A172 (cell line): ENCODE measurements at places on chromosomes 16 and 17.

DNA sequence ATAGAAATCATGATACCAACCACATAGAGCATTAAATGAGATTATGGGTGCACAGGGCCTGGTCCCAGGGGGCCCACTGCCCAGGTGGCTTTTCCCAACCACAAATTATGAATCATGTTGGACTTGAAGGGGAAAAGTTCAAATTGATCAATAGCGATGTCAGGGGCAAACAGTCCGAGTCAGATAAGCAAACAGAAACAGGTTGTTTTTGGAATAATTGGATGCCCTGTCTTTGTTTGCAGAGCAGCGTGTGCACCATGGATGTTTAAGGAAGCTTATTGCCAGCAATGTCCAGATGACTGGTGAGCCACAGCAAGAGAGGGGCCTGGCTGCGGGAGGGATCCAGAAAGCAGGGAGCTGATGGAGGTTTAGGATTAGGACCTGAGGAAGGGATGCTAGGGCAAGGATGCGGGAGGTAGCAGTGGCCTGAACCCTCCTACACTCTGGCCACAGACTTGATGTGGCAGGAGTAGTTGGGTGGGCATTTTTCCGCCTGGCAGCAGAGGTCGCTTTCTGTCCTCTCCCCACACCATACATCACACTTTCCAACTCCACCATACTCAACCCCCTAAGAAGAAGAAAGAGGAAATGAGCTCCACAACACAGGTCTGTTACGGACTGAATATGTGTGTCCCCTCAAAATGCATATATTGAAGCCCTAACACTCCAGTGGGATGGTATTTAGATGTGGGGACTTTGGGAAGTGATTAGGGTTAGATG, 266.4 kb upstream of the RPL38 start:
- no peak for DNase-seq

GRCh38 chr16:58195771-58196170, 2.1 kb downstream of the CSNK2A2 start:
- DNase-seq: no peak

GRCh38 chr16:17396762-17397498, 73.8 kb downstream of the XYLT1 start:
- no peak for DNase-seq

DNA sequence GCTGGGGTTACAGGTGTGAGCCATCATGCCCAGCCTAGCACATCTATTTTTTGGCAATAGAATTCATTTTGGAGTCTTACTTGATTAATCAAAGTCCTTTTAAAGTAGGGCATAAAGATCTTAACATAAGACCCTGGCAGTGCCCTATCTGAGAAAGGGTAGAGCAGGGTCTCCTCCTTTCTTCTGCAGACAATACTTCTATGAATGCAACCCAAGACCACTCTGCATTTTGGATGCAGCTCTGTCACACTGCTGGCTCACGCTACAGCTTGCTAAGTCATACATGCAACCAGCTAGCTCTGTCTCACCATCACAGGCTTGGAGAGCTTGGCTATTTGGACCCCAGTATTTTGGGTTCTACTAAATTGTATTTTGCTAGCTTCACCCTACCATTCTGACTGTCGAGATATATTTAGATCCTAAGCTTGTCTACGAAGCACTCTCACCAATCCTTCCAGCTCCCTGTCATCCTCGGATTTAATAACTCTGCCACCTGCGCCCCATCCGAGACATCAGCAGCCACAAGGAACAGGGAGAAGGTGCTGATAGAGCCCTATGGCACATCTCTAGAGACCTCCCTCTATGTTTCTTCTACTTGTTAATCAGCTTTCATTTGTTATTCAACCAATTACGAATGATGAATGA, 45.1 kb downstream of the RBFOX3 start:
- DNase-seq: no peak

- no peak for DNase-seq
These were observed 23.0 kb downstream of the SPPL2C start for GRCh38 chr17:45867702-45868101.

GRCh38 chr17:66975614-66976378, 11.3 kb downstream of the CACNG4 start:
- DNase-seq: peak; percentile 49

- DNase-seq: no peak
These were observed 26.8 kb downstream of the REXO5 start for GRCh38 chr16:20833086-20833485.

DNA sequence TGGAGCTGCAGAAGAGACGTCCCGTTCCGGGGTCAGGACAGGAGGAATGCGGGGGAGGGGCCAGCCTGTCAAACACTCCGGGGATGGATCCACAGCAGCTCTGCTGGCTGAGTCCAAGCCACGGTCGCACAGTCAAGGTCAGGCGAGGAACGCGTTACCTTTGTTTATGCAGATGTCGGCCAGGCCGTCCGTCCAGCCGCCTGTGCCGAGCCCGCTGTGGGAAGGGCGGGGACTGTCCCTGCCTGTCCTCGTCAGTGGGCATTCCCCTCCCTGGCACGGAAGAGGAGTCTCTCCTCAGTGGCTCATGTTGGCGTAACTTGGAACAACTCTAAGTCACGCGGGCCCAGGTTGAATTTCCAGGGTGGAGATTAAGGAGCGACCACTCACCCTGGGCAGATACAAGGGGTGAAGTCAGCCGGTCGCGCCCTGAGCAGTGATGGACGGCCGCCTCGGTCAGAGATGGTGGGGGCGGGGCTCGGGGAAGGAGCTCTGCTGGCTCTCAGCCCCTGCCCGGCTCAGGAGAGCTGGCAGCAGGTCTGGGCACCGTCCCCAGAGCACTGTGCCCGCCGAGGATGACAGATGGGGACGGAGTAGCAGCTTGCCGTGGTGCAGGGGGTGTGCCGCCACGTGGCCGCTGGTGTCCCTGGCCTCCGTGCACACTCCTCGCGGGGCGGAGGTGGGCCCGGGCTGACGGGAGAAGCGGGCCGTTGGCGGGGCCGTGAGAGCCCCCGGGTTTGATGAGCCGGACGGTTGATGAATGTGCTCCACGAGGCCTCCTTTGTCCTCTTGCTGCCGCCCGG, 7.3 kb downstream of the CACNA1H start:
- no peak for DNase-seq

DNA sequence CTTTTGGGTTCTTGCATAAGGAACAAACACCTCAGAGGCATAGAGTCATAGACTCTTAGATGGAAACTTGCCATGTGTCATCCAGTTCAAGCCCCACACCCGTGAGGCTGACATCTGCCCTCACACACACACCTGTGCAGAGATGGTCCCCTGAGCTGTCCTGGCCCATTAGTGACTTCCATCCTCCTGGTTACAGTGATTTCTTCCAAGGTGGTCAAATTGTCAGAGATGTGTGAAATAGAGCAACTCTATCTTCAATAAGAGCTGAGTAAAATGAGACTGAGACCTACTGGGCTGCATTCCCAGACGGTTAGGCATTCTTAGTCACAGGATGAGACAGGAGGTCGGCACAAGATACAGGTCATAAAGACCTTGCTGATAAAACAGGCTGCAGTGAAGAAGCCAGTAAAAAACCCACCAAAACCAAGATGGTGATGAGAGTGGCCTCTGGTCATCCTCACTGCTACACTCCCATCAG, 342.2 kb upstream of the TNRC6C start:
- peak; percentile 39 for DNase-seq
